Esophagus squamous epithelium (tissue), 5 donors: ENCODE measurements at places on chromosomes 4 and X.

- DNase-seq: no peak
Measured at GRCh38 chr4:98891478-98892337, 37.2 kb downstream of the EIF4E start.

GRCh38 chr4:72857216-72857615 is 212.3 kb downstream of the COX18 start:
- DNase-seq: no peak

DNA sequence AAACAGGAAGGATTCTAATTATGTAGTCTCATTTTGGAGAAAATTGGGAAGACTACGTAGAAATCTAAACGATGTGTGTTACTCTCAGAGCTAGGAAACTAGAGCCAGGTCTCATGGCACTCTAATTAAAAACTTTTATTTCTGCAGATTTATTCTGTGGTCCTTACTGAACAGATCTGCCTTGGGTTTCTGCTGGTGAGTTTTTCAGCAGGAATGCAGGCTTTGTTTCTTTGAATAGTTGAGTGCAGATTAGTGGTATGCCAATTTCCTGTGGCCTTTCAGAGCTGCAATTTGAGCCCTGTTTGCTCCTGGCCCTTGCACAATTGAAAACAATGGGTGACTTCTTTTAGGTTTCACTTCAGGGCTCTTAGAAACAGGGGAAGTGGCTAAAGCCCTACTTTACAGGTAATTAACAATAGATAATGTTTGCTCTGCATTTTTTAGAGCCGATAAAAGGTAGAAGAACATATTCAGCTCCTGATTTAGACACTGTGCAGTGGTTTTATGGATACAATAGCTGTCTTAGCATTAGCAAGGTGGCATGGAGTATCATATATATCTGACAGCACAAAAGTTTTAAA is 21.8 kb downstream of the SPRY1 start:
- DNase-seq: no peak

DNA sequence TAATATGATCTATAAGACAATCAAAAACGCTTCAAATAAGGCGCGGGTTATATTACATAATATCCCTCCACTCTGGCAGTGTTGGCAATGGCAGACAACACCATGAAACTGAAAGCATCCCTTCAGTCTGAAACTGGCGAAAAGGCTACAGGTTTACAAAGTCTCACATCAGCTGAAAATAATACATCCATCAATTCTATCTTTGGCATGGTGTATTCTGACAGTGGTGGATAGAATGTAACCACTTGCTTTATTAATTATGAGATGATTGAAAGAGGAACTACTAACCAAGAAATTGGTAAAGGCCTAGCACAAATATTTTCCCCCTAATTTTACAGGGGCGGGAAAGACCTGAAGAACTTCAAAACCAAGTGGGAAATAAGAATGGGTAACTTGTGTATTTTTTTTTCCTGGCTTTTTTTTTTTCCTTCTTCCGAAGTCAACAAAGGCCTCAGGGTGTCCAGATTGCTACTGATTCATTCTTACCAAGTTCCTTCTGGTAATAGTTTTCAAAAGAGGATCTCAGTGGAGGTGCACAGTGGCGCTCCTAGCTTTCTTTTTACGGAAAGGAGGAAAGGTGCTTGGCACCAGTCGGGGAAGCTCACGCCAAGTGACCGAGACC is 728 bp downstream of the UBA6 start:
- no peak for DNase-seq

DNA sequence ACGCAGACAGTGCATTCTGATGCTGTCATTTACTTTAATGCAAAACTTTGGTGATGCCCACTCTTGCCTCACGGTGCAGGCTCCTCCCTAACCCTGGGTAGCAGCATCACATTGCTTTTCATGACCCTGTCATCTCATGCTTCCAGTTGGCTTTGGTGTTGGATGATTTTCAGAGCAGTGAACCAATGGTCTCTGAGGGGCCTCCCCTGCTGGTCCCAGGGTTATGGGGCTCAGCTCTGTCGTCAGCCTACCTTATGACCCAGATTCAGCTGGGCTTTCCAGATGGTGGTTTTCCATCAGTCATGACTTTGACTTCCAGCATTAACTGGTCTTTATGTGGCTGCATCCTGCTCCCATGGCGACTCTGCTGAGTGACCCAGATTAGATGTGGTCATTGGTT is 56.0 kb downstream of the NOP14 start:
- DNase-seq: no peak

- DNase-seq: no peak
Measured at GRCh38 chr4:80255329-80256095, 11.0 kb upstream of the FGF5 start.

DNA sequence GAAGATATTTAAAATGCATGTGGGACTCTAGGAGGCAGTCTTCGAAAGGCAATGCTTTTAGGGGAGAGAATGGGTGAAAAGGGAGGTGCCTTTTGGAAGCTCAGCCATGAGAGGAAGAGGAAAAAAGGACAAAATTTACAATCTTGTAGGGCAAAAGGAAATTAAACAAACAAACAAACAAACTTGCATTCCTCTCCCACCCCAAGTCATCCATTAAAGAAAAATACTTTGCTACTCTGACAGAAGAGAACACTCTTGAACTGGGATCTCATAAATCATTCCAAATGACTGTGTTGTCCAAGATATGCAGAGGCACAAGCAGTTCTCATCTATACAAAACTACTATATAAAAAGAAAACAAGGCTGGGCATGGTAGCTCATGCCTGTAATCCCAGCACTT is 46.7 kb downstream of the HELQ start:
- DNase-seq: no peak

DNA sequence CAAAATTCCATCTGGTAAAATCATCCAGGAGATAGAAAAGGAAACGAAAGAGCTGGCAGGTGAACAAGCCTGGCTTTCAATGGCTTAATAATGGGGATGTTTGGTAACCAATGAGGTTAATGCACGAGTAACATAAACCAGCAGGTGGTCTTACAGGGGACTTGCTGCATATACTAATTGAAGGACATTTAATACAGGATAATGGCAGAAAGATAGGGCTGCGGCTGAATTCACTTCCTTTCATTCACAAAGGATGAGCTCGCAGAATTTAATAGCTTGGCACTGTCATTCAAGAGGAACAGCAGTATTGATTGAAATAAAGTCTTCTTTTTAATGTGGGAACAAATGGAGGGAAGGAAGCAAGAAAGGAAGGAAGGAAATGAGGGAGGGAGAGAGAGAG is 156.3 kb upstream of the RAI2 start:
- DNase-seq: no peak
